Vagina (tissue), 2 donors: ENCODE measurements at places on chromosomes 6 and 20.

DNA sequence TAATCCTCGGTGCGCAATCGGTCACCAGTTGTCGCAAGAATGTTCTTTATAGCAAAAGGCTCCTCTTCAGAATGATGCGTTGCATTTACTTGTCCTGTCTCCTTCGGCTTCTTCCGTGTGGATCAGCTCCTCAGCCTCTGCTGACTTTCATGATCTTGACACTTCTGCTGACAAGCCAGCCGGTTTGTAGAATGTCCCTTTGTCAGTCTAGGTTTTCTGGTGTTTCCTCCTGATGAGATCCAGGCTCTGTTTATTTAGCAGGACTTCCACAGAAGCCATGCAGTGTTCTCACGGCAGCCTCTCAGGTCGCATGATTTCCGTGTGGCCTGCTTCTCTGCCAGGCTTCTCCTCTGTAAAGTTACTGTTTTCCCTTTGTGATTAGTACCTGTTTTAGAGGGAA is 66.9 kb downstream of the STX11 start:
- DNase-seq = no peak

DNA sequence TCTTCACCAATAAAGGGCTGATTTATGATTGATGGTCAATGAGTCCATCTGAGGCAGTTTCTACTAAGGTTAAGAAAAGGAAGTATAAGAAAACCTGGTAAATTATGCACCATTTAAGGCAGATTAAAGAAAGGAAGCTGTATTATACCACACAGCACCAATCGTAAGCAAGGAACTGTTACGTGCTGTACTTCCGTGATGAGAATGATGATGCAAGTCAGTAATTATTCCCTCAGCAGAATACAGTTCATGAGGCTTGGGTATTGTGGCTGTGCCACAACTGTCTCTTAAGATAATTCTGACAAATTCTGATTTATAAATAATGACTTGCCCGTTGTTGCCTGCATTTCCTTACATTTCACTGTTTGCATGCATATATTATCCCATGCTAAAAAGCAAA is 699.0 kb downstream of the HDGFL1 start:
- DNase-seq = no peak

GRCh38 chr6:133128191-133128590 is 113.0 kb upstream of the EYA4 start:
- no peak for DNase-seq

DNA sequence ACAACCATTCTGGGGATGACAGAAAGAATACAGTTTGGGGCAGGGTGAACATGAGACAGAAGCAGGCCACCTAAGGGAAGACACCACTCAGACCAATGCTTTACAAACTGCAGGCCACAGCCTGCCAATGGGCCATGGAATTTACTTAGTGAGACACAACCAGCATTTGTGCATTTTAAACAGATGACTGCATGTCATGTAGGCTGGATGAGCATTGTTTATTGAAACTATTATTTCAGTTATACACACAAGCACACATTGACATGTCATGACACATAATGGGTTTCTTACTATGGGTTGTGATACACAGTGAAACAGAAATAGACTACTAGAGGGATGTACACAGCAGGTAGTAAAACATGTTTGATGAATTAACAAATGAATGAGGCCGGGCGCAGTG is 8.0 kb downstream of the PGM3 start:
- DNase-seq = no peak

DNA sequence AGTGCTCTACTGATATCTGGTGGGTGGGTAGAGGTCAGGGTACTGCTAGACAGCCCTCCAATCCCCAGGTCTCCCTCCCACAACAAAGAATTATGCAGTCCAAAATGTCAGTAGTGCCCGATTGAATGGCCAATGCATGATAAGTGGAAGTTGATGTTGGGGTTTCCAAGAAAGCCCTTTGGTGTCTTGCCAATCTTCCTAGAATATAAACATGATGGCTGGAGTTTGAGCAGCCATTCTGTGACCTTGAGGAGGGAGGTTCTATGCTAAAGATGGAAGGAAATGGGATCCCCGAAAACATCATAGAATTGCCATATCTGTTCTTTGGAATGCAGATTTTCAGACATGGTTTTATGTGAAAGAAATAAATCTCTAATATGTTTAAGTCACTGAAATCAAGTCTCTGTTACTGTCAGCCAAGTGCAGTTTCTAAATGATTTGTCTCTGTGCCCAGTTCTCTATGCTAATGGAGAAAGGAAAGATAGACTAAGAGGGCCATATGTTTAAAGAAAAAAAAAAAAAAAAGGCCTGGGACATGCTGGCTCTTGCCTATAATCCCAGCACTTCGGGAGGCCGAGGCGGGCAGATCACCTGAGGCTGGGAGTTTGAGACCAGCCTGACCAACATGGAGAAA is 32.8 kb upstream of the PTPN1 start:
- DNase-seq = no peak

GRCh38 chr6:37565267-37566110 is 65.8 kb upstream of the CCDC167 start:
- DNase-seq = no peak

DNA sequence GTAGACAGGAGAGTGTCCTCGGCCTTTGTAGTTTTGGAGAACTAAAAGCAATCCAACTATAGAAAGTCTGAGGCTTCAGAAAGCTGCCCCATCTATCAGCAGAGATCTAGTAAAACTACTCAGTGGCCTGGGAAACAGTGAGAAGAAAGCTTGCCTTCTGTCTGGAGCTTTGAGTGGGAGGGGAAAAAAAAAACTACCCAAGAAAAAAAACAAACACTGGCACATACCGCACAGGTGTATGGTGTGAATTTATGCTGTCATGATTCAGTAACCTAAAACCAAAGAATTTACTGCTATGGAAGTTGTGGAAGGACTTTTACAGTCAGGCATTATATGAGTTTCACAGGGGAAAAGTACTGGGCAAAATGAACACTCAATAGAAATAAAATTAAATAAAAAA is 280.5 kb downstream of the ADGRB3 start:
- no peak for DNase-seq

- no peak for DNase-seq
These were observed at the start of gene GPR6 for GRCh38 chr6:109978174-109979032. TSS of gene GPR6 (plus strand) at chr6:109978311. CDS start at chr6:109979113, 802 bp downstream.

- no peak for DNase-seq
These were observed 84.9 kb upstream of the TGM3 start for GRCh38 chr20:2210646-2211552.

DNA sequence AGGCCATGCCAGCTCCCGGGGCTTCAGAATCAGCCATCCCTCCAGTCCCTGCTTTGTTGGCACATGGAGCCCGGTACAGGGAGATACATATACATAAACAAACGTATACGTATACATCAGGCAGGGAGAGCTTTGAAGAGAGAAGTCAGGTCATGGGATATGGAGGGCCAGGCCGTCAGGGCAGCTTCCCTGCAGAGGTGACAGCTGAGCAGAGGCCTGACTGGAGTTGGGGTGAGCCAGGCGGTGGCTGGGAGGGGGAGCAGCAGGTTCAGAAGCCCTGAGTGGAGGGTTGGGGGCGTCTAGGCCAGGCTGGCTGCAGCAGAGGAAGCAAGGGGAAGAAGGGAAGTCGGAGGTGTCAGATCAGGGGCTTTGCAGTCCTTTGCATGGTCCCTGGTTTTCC is 61.7 kb downstream of the STK35 start:
- DNase-seq = no peak

DNA sequence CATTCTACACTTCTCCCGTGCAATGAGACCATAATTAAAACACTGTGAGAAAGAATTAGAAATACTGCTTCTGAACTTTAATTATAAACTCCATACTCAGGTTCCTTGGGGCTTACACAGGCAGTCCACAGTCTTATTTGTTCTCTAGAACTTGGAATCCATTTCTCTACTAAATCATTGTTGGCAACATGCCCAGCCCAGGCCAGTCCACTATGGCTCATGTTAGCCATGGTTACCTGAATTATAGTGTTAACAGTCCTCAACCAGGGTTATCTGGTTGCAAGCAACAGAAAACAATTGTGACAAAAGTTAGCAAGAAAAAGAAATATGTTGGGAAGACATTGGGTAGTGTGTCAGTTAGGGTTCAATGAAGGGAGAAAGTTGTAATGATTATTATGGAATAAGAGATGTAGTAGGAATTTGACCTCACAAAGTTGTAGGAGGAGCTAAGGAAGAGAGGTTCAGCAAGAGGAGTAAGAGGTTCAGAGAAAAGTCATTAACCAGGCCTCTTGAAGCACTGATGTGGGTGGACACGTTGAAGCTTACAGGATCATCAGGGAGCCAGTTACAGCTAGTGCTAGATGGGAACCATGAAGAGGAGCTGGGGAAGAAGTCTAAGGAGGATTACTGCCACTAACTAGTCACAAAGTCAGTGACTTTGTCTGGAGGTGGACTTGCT is 352.5 kb upstream of the PRND start:
- no peak for DNase-seq

DNA sequence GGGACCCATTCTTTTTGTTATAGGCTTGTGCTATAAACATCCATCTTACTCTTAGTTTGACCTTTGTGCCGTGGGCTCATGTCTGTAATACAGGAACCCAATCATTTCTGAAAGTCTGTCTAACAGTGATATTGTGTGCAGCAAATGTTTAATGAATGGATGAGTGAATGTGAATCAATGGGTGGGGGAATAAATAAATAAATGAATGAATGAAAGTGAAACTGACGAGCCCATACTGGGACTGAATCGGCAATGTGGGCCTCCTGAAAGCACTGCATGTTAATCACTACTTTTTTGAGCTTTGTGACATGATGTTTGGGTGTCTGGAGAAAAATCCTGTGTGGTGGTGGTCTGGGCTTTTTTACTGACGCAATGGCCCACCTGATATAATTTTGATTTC is 175.0 kb downstream of the GMPR start:
- no peak for DNase-seq

- DNase-seq = no peak
These were observed 9.5 kb downstream of the BAG6 start for GRCh38 chr6:31642798-31643570.

- DNase-seq = no peak
These were observed 285.9 kb upstream of the THEMIS start for GRCh38 chr6:128186729-128187128.

GRCh38 chr6:146871611-146872425 is 273.0 kb downstream of the ADGB start:
- DNase-seq = no peak

- DNase-seq = no peak
These were observed 88.2 kb downstream of the HIVEP2 start for GRCh38 chr6:142856624-142857232.

- DNase-seq = no peak
These were observed 52.0 kb downstream of the FRK start for GRCh38 chr6:116008470-116009243.

DNA sequence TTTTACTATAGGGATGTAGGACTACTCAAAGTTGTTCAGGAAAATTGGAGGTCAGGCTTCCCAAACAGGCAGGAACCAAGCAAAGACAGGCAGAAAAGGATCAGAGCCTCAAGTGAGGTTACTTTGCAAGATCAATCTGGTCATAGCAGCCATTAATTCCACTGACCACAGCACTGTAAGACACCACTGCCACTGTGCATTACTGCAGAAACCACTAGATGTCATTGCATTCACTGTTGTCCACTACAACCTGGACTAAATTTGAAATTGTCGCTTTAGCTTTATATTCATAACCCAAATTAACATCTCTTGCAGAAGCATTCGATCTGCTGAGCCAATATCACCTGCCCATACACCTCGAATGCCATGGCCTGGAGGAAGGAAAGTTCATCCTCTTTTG is 126.9 kb upstream of the UFL1 start:
- DNase-seq = no peak

DNA sequence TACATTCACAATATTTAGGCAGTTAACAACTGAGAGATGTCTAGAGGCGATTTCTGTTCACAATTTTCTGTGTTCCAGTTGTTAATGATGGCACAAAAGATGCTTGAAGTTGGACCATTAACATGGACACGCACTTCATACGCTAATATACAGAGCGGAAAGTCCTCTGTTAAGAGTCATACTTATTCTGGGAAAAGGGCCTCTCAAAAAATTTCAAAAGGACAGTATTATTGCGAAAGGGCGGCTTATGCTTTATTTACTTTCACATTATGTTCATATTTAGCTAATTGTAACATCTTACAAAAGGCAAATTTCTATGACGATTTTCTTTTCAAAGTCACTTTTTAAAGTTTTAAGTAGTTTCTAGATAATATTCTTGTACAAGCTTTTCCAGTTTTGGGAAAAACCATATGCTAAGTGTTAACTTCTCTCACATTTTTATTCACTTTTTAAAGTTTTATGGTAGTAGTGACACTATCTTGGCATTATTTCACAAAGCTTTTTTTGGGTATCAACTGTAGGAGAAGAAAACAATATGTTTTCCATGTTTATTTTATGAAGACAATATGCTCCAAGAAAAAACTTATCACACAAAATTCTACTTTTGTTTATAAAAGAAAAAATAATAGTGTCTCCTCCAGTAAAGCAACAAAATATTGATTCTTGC is 62.3 kb downstream of the MAP7 start:
- no peak for DNase-seq

DNA sequence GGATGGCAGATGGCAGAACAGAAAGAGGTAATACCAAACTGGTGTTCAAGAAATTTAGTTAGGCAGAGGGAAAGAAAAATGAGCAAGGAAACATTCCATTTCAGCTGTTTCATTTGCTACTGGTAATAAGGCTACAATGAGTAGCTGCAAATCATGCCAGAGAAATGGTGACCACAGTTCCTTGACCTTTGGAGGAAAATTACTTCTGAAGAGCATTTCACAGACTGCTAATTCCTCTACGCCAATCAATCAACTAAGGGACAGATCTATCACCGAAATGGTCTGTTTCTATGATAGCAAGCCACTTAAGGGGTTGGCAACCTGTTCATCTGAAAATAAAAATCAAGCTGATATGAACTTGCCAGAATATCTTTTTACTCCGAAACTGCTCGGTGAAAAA is 119.5 kb downstream of the PTPRK start:
- no peak for DNase-seq
